Fibroblast of pulmonary artery (primary cell): ENCODE measurements at places on chromosomes 6 and 20.
A peak's percentile ranks its signal among the peaks of the same experiment; 100 is the strongest.

DNA sequence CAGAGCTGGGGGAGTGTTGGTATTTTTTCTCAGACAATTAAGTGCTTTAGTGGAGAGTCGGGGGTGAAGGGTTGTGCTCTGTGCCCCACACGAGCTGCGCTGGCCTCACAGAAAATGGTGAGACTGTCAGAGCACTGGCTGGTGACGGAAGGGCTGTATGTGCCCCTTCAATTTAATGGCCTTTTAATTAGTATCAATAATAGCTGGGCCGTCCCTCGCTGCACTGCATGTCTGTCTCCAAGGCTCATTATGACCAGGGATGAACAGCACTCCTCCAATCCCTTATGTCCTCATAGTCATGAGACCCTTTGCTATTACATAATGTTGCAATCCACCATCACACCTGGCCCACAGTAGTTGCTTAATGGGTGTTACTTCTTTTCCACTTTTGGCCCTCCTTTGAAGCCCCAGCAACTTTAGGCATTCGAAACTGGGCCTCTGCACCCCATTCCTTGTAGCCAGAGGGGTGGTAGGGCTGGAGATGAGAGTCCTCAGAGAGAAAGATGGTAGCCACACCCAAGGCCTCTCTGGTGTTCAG is 9.5 kb upstream of the RALY start:
- no peak for DNase-seq

DNA sequence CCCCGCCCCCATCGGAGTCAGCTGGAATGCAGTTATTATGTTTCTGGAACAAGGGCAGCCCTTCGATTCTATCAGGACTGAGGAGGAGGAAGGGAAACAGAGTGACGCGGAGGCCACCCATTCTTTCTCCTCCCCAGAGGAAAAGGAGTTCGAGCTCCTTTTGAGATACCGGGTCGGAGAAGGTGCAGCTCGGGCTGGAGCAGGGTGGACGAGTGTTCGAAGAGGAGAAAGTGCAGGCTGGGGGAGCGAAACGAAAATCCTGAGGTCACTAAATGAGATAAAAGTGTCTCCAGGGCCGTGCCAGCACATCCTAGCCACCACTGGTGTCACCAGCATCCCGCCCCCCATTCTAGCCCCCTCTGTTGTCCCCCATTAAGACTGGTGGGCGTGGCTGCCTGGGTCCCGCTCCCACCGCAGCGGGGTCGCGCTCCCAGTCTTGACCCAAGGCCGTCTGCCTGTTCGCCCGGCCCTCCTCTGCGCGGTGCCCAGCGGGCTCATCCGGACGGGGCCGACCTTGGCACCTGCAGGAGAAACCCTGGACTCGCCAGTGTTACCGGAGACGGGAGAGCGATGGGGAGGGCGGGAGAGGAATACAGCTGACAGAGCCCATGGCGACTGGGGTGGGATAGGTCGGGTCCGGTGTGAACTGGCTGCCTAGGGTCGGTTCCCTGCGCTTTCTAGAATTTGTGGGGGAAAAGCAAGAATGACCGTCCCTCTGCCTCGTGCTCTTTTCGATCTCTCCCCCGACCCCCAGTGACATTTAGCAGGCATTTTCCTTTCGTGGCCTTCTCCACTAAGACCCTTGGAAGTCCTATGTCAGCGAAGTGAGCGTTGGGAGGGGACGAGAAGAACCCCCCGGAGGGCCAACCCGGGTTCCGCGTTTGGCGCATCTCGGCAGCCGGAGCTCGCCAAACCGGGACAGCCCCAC is 16.2 kb downstream of the FOXA2 start:
- DNase-seq: no peak

- DNase-seq: no peak
Observed at GRCh38 chr6:55182016-55182650, 7.8 kb downstream of the HCRTR2 start.

DNA sequence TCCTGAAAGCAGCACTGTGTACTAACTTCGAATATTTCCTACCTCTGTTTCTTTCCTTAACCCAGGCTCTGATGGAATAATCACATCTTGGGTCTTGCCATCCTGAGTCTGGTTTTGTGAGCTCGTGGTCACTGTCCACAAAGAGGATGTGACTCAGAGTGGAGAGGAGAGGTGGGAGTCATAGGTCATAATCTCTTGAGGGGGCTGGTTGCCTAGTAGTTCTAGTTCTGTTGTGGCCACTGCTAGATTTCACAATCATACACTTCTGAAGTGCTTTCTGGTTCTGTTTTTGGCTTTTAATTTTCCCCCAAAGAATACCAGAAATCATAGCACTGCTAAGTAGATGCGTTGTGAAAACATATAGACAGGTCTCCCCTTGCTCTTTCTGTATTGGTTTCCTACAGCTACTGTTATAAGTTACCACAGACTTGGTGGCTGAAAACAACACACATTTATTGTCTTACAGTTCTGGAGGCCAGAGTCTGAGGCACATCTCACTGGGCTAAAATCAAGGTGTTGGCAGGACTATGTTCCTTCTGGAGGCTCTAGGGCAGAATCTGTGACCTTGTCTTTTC is 102.8 kb downstream of the NRSN1 start:
- DNase-seq: peak; percentile 63

DNA sequence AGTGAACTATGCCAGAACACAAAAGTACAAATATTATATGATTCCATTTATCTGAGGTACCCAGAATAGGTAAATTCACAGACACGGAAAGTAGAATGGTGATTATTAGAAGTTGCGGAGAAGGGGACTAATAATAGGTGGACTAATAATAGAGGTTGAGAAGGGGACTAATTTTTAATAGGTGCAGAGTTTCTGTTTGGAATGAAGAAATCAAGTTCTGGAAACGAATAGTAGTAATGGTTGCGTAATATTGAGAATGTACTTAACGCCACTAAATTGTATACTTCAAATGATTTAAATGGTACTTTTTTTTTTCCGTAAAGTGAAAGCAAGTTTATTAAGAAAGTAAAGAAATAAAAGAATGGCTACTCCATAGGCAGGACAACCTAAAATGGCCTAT is 33.2 kb downstream of the B4GALT5 start:
- DNase-seq: no peak

DNA sequence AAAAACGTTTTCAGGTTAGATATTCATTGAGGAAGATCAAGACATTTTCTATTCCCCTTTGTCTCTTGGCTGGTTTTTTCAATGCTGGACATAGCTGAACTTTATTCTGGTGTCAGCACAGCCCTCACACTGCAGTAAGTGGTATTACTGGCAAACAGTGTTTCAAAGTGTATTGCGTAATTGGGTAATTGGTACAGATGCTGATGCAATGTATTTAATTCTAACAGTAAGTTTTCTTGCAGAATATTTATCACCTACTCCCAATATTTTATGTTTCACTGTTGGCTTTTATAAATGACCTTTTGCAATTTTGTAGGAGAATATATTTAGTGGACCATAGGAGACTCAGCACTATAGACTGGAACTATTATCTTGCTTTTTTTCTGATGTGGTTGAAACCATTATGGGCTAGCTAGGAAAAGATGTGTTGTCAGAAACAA is 287.6 kb upstream of the SOX4 start:
- DNase-seq: peak; percentile 75

DNA sequence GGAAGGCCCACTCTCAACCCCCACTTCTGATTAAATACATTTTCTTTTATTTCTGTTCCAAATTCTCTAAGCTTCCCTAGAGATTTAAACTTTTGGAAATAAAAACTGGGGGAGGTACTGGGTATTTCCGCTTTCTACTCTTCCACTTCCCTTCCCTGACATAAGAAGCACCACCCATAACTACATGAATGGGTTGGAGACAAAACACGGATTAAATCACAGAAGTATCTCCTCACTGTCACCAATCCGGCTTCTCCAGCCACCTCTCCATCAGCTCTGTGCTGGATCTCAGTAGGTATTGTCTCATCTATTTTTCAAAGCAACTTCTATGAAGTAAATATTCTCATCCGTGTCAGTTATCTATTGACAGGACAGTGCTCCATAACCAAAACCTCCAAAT is 150.7 kb downstream of the TSHZ2 start:
- DNase-seq: no peak

GRCh38 chr6:42402184-42402583 is 49.5 kb downstream of the TRERF1 start:
- peak; percentile 38 for DNase-seq

DNA sequence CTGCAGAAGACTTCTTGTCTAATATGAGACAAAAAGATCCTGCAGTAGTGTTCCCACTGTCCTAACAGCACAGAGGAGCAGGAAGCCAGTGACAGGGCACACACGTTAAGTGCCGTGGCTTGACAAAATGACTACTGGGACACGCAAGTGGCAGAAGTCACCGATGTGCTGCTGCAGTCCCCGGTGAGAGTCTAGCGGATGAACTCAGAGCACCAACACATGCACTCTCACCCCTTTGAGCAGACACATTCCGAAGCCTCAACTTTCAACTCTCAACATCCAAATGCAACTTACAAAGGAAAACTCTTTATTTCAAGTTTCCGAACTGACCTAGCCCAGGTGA is 898 bp downstream of the LAMA4 start:
- DNase-seq: no peak

GRCh38 chr6:136076496-136076895 is 173.6 kb downstream of the MTFR2 start:
- DNase-seq: no peak

DNA sequence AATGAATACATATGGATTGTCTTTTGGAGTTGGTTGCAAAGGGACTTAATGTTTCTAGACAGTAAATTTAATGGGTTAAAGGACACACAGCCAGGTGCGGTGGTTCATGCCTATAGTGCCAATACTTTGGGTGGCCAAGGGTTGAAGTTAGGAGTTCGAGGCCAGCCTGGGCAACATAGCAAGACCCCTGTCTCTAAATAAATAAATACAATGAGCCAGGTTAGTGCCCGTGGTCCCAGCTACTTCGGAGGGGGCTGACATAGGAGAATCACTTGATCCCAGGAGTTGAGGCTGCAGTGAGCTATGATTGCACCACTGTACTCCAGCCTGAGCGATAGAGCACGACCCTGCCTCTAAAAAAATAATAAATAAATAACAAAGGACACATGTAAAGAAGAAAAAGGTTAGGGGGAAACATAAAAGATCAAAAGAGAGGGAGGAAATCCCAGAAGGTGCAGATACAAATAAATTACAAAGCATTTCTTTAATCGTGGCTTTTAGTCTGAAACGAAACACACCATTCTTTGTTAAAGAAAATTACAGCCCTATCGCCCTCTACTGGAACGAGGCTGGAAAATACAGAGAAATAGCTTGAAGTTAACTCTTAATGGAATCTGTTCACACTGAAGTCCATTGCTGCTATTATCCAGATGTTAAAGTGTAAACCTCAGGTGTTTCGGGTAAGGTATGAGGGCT is 42.6 kb upstream of the SCML4 start:
- DNase-seq: peak; percentile 56

DNA sequence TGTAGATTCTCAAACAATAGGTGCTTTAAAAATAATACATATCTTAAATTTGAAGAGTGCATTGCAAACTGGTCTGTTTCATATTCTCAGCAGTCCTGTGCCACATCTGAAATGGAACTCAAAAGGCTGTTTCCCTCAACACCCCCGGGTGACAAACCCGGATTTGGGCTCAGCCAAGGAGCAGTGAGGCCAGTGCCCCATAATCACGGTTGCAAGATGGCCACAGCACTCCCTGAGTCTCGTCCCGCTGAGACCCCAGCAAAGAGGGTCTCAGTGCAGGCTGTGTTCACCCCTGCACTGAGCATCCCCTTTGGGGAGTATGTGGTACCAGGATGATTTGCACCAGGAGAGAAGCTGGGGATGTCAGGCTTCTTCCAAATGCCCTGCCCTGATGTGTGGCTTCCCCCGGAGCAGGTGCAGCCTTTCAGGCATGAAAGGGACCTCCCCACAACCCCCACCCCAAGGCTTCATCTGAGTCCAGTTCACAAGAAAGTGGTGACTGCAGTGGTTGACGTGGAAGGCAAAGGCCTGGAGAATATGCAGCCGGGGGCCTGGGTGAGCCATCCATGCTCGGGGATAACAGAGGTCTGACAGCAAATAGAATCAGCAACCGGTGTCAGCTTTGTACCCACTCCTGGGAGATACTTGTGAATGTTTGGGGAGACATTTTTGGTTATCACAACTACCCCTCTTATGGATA is 202.9 kb downstream of the SYNDIG1 start:
- no peak for DNase-seq

- peak; percentile 57 for DNase-seq
Observed at GRCh38 chr20:45934046-45934585, 367 bp upstream of the PCIF1 start.

- no peak for DNase-seq
Observed at GRCh38 chr6:96727144-96727543, 110.1 kb downstream of the GPR63 start.

GRCh38 chr6:106800379-106800778 is 171.0 kb downstream of the QRSL1 start:
- DNase-seq: no peak

DNA sequence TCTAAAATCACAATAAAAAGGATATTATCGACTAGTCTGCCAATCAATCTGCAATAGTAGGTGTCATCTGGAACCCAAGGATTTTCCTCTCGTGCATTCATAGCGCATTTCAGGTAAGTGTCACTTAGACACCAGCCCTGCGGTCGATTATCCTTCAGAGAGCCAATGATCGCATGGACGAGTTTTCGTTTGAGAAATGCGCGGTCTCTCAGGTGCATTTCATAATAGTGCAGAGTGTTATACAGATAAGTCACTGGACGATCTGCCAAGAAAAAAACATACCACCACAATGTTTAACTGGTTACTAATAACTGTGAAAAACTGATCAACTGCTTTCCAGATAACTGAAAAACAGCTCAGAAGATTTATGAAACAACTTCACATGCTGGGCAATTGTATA is 21.0 kb downstream of the ARG1 start:
- DNase-seq: no peak

- no peak for DNase-seq
Observed at GRCh38 chr20:15921930-15922329, 651.3 kb downstream of the KIF16B start.

DNA sequence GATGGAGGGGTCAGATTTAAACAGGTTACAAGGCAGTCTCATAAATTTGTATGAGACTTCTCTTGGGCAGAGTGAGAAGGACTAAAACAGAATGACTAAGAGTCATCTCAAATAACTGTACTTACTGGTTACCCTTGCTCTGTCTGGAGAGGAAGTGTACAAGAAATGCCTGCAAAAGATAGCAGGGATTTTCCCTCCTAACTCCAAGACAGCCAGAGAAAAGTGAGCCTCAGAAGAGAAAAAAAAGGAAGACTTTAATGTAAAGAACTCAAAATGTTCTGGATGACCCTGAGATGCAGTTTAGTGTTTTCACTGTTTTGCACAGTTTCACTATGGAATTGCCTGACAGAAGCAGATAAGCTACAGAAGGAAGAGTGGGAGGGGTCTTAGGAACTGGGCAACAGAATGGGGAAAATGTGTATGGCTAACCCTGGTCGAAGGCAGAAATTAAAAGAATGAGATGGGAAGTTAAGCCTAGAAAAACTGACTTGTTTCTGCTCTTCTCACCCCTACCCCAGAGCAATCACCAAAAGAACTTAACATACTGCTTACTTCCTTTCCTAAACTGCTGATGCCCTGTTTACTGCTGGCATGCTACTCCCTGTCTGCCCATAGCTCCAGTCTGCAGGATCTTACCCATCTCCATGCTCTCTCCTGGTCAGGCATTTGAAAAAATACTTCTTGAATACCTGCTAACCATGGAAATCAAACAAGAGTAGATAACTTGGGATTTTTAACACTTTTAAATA is 98.1 kb upstream of the MARCKS start:
- peak; percentile 41 for DNase-seq

- no peak for DNase-seq
Observed at GRCh38 chr6:148249160-148249559, 93.5 kb upstream of the SASH1 start.

- no peak for DNase-seq
Observed at GRCh38 chr6:62914530-62914929, 296.7 kb upstream of the FKBP1C start.

- DNase-seq: peak; percentile 89
Observed at GRCh38 chr6:32092760-32093497, 16.2 kb downstream of the TNXB start.
